Progenitor cell of endocrine pancreas (in vitro differentiated cells): ENCODE measurements at places on chromosomes 1 and 21. TPM values are rescaled to one million over a fixed set of nuclear protein-coding genes. Genes with fewer than 3 reads are reported as not detected.
A peak's percentile ranks its signal among the peaks of the same experiment; 100 is the strongest.

CNIH3 gene
- total RNA-seq: 3.2 and 3.7 TPM in 2 replicates

DNA sequence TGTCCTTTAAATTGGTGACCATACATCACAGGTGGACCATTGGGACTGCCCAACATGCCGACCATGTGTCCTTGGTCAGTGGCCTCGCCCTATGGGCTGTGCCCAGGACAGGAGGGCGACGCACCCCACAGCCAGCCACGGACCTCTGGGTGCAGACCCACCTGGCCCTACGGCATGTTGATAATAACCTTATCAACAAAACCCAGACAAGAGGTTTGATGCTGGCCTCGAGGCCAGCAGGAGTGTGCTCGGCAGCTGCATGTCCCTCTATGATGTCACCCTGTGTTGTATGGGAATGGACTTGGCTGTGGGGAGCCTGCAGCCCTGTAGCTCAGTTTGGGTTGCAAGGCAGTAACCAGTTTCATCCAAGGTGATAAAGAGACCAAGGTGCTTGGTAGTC is 32.1 kb downstream of the SLC37A1 start:
- no peak overlapping the region for H3K27ac ChIP-seq
- H3K4me3 ChIP-seq: no peak overlapping the region
- H3K4me1 ChIP-seq: peaks cover 4% of the 10 kb centered on the region
- no peak for DNase-seq
- peaks cover 37% of the 10 kb centered on the region for H3K36me3 ChIP-seq
- no peaks in the 10 kb centered on the region for H3K27me3 ChIP-seq

- peaks cover 1% of the 10 kb centered on the region for H3K27me3 ChIP-seq
- H3K27ac ChIP-seq: no peak overlapping the region
- peak overlapping the region; percentile 31 for H3K4me3 ChIP-seq
- peak; percentile 49 for DNase-seq
Measured at GRCh38 chr1:16013220-16013907, 4.5 kb downstream of the HSPB7 start.

DNA sequence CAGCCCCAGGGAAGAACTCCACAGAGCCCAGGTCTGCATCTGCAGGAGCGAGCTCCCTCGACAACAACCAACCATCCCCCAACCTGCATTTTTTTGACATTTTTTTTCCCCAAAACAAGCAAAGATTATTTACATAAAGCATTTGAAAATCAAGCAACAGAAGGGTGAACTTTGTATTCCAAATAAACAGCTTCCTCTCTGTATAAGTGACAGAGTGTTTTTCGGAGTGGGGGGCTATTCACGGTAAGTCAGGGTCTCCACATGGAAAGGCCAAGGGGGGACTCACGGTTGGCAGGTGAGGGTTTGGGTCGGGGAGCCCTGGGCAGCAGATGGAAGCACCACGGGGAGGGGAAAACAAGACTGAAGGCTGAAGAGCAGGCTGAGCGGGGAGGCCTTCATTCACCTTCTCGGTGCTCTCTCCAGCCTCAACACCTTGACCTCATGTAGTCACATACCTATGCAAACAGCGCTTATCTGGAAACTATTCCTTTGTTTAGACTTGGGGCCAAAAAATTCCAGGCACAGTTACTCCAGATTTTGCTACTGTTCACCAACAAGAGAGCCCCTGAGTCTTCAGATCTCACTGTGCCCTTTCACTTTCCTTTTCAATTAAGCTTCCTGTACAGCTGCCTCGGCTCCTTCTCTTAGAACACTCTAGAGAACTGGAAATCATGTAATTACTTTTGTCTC is 27.6 kb downstream of the C2CD2 start:
- no peaks in the 10 kb centered on the region for H3K27me3 ChIP-seq
- peak overlapping the region; percentile 97 for H3K27ac ChIP-seq
- no peak for DNase-seq

KLF17 gene
- not detected in 2 replicates for total RNA-seq

PUSL1 gene
- total RNA-seq: 13.8 and 17.9 TPM in 2 replicates

DNA sequence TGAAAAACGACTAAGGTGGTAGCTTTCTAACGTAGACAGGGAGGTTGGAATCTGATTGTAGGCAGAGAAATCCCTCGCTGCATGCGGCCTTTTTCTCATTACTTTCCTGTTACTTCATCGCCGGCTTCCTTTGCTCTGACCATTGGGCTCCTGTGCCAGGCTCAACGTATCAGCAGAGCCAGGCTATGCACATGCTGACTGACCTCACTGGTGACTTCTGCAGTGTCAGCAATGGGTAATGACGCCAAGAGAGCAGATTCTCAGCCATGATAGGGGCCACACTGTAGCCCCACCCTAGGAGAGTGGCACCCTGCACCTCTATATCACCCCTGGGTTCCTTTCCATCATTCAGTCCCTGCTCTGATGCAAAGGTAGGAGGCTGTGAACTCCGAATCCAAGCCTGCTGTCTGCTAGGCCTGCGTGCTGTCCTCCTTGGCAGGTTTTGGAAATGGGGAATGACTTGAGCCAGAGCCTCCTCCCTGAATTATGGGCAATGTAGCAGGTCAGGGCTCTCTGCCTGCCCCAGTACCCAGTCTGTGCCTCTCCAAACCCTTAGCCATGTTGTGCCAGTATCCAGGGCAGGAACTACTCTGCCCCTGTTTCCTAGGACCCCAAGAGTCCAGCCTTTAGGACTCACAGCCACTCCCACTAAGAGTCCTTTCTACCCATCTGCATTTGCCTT is 11.4 kb downstream of the PPFIA4 start:
- H3K4me1 ChIP-seq: no peaks in the 10 kb centered on the region
- no peak overlapping the region for H3K27ac ChIP-seq
- H3K36me3 ChIP-seq: no peaks in the 10 kb centered on the region
- no peak overlapping the region for H3K4me3 ChIP-seq
- peaks cover 54% of the 10 kb centered on the region for H3K27me3 ChIP-seq
- DNase-seq: no peak

GRCh38 chr1:41355356-41355755 is 5.9 kb upstream of the FOXO6 start:
- DNase-seq: no peak
- no peak overlapping the region for H3K4me3 ChIP-seq
- peaks cover 17% of the 10 kb centered on the region for H3K4me1 ChIP-seq
- H3K27me3 ChIP-seq: peaks cover 17% of the 10 kb centered on the region
- no peaks in the 10 kb centered on the region for H3K36me3 ChIP-seq

- H3K4me3 ChIP-seq: no peak overlapping the region
- no peak for DNase-seq
- peaks cover 9% of the 10 kb centered on the region for H3K4me1 ChIP-seq
- H3K36me3 ChIP-seq: no peaks in the 10 kb centered on the region
Measured at GRCh38 chr1:228898582-228898992, 163.3 kb downstream of the RHOU start.

ALDH9A1 gene
- 37.3 and 39.0 TPM in 2 replicates for total RNA-seq

GRCh38 chr1:115056395-115056798 is 26.8 kb downstream of the TSHB start:
- H3K27me3 ChIP-seq: no peaks in the 10 kb centered on the region
- peaks cover 7% of the 10 kb centered on the region for H3K36me3 ChIP-seq
- H3K4me3 ChIP-seq: no peak overlapping the region
- peaks cover 6% of the 10 kb centered on the region for H3K4me1 ChIP-seq
- no peak overlapping the region for H3K27ac ChIP-seq

OLIG2 gene
- total RNA-seq: 0.72 and 1.4 TPM in 2 replicates

RYR2 gene
- 0.19 and 0.33 TPM in 2 replicates for total RNA-seq

TPTE gene
- total RNA-seq: not detected in 2 replicates

- peak overlapping the region; percentile 54 for H3K4me3 ChIP-seq
- H3K36me3 ChIP-seq: no peaks in the 10 kb centered on the region
- no peaks in the 10 kb centered on the region for H3K27me3 ChIP-seq
- no peak overlapping the region for H3K27ac ChIP-seq
Measured at GRCh38 chr21:44301961-44302406, 2.1 kb downstream of the PFKL start.

DNA sequence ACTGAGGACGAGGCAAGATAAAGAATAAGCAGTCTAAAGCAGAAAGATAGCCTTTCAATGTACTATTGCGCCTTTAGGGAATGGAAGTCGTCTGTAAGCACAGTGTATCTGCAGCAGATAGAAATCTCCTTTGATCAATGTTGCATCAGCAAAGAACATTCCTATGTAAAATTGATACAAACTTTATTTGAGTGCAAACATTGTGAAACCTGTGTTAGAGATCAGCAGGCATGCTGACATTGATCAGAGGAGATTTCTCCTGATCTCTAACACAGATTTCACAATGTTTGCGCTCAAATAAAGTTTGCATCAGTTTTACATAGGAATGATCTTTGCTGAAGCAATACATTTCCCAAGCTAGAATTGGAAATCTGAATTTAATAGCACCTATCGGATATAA is 1446.8 kb downstream of the MRPL39 start:
- H3K27me3 ChIP-seq: no peaks in the 10 kb centered on the region
- H3K27ac ChIP-seq: no peak overlapping the region
- H3K4me1 ChIP-seq: no peaks in the 10 kb centered on the region
- DNase-seq: no peak
- H3K4me3 ChIP-seq: no peak overlapping the region

DNA sequence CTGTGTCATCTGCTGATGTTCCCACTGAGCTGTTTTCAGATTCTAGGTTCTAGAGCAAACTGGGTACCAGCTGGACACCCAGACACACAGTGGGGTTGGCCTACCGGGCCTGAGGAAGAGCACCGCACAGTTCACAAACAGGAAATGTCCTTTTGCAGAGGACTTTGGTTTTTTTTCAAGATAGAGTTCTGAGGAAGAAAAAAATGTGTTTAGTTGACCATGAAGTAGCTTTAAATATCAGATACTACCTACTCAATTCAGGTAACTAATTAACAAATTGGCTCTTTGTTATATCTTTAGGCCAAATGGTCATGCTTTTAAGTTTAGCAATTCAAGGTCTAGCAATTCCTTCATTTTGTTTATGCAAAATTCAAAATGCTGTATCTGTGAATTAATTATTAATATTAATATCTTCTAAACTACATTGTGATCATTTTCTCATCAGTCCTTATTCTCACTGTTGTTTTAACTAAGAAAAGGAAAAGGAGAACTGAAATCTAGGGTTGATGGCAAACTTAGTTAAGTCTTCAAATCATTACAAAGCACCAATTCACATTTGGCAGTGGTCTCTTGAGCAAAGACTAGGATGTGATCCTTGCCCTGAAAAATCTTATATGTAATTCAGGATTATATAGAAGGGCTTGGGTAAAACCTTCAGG is 17.2 kb upstream of the NCF2 start:
- H3K4me3 ChIP-seq: no peak overlapping the region
- no peak for DNase-seq
- peaks cover 9% of the 10 kb centered on the region for H3K27me3 ChIP-seq

PCAT6 gene
- 5.6 and 5.7 TPM in 2 replicates for total RNA-seq
